NCI-H524 (cell line): ENCODE measurements at places on chromosomes 16 and 17.
A peak's percentile ranks its signal among the peaks of the same experiment; 100 is the strongest.

- DNase-seq, result no peak
These were observed 90.0 kb downstream of the FOXL1 start for GRCh38 chr16:86668136-86668910.

DNA sequence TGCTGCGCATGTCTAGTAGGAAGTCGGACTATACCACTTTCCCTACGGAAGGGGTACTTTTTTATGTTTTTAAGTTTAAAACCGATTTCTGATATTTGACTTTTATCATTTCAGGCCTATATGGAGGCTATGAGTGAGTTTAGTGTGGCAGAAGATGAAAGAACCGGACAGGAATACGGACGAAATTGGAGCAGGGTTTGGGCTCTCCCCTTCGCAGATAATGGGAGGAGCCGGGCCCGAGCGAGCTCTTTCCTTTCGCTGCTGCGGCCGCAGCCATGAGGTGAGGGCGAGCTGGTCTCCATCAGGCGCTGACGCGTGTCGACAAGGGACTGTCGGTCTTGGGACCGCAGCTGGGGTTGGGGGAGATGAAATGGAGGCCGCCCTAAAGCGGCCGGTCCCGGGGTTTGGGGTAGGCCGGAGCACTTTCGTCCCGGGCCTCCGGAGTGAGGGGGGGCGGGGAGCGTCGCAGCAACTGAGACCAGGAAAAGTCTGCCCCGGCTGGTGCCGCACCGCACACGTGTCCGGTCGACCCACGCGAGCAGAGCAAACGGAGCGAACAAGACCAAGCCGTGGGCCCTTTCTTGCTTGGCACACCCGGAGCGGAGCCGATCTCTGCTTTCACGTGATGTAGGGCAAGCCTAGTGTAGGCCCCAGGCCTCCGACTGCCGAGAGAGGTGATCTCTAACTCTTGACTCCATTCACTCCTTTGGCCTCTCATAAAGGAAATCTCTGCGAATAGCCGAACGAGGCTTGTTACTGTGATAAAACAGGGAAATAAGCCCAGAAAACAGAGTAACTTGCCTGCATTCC is at the start of gene RPL19:
Gene RPL19, plus strand, starts transcription at position 214 of the 810 bp plus-strand sequence. Its CDS starts 62 bp downstream, at position 276.
- DNase-seq, result peak; percentile 30

GRCh38 chr17:10992106-10992880 is 154.4 kb upstream of the PIRT start:
- no peak for DNase-seq

GRCh38 chr16:1932050-1933028 is 10.7 kb downstream of the MSRB1 start:
- no peak for DNase-seq

DNA sequence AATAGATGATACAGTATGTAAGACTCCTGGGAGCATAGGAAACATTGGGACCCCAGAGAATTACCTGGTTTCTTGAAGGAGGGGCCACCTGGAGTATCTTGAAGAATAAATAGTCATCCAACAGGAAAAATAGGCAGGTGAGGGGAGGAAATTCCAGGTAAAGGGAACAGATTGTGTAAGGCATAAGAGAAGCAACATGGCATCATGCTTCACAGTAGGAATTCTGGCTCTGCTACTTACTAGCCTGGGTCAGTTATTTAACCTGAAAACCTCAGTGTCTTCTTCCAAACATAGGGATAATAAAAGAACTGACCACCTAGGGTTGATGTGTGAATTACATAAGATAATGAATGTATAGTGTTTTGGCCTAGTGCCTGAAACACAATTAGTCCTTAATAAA is 122.1 kb downstream of the CA10 start:
- DNase-seq, result no peak

GRCh38 chr16:35598696-35599332 is 2139.4 kb downstream of the TP53TG3F start:
- no peak for DNase-seq

DNA sequence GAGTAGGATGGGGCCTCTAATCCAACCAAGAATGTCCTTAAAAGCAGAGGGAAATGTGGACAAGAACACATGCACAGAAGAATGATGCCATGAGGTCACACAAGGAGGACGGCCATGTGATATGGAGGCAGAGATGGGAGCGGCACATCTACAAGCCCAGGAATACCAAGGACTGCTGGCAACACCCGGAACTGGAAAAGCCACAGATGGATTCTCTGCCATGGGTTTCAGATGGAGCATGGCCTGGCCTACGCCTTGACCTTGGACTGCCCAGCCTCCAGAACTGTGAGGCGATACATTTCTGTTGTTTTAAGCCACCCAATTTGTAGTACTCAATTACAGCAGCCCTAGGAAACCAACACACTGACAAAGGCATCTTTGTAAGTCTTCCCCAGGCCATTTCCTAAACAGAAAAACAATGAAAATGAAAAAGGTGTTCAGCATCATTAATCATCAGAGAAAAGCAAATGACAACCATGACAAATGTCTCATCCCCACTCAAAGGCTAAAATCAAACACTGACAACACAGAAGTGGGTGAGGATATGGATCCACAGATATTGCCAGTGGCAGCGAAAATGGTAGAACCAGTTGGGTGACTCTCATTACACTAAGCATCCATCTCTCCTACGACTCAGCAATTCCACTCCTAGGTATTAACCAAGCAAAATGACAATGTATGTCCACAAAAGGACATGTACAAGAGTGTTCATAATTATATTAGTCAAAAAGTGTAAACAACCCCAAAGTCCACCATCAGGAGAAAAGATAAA is 76.9 kb upstream of the CNEP1R1 start:
- no peak for DNase-seq

GRCh38 chr17:73539166-73539565 is 105.1 kb downstream of the SDK2 start:
- peak; percentile 79 for DNase-seq

DNA sequence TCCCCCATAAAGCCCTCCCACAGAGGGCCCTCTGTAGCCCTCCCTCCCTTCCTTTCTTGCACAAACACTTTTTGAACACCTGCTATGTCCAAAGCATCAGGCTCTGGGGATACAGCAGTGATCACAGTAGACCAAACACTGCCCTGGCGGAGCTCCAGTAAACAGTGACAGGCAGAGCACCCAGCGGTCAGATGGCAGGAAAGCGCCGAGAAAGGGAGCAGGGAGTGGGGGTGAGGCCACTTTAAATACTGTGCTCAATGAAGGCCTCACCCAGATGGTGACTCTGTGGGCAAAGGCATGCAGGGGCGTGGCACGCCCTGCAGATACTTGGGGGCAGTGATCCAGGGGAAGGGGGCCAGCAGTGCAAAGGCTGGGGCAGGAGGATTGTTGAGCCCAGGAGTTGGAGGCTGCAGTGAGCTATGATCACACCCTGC is 7.6 kb downstream of the PRR29 start:
- peak; percentile 88 for DNase-seq

DNA sequence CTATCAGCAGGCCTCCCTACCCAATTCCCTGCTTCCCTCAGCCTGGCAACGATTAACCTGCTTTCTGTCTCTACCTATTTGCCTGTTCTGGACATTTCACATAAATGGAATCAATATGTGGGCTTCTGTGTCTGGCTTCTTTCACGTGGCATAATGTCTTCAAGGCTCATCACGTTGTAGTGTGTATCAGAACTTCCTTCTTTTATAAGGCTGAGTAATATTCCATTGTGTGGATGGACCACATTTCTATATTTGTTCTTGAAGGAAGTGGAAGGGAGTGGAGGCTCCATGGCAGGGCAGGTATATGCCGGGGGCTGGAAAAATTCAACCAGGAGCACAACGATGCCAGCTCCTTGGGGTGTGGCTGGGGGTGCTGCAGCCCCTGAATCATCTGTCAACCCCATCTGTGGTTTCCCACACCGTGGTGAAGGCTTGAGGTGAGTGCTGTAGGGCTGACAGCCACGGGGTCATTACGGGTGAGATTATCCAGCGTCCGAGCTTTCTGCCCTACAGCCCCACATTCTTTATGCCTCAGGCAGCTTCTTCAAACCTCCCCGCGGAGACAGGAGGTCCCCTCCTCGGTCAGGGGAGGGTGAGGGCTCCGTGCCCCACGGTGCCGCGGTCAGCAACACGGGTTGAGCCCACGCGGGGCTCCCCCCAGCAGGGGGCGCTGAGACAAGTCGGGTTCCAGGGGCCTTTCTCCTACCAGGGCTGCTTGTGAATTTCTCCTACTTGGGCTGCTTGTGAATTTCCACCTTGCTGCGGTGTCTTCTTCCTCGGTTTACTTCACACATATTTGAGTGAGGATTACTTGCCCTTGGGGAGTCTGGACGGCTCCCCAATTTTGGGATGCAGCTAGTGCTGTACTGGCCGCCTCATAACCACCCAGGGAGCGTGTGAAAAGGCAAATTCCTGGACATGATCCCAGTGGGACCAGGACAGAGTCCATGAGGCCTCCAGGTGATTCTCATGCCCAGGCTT is 18.3 kb upstream of the WFIKKN2 start:
- no peak for DNase-seq

DNA sequence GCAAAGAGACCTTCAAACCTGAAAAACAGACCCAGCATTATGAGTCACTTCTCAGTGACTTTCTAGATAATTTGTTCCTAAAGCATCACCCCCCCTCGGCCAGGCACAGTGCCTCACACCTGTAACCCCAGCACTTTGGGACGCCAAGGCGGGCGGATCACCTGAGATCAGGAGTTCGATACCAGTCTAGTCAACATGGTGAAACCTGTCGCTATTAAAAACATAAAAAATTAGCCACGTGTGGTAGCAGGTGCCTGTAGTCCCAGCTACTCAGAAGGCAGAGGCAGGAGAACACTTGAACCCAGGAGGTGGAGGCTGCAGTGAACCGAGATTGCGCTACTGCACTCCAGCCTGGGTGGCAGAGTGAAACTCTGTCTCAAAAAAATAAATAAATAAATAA is 24.3 kb upstream of the RNPS1 start:
- no peak for DNase-seq

DNA sequence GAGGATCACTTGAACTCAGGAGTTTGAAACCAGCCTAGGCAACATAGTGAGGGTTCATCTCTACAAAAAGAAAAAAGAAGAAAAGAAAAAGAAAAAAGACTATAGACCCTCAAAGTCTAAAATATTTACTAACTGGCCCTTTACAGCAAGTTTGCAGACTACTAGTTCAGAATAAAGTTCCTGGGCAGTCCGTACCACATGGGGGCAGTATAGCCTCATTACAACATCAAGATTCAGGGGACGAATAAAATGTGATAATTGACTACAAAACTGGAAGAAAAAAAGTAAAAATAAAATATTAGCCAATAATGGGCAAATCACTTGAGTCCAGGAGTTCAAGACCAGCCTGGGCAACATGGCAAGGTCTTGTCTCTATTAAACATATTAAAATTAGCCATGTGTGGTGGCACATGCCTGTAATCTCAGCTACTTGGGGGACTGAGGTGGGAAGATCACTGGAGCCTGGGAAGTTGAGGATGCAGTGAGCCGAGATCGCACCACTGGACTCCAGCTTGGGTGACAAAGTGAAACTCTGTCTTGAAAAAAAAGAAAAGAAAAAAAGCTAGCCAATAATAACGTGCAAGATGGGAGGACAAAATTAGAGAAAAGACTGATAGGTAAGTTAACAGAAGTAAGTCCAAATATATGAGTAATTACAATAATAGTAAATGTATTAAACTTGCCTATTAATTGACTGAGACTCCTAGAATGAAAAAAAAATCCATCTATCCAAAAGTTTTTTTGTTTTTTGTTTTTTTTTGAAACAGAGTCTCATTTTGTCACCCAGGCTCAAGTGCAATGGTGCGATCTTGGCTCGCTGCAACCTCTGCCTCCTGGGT is 129.4 kb upstream of the SEC14L1 start:
- DNase-seq, result peak; percentile 53

DNA sequence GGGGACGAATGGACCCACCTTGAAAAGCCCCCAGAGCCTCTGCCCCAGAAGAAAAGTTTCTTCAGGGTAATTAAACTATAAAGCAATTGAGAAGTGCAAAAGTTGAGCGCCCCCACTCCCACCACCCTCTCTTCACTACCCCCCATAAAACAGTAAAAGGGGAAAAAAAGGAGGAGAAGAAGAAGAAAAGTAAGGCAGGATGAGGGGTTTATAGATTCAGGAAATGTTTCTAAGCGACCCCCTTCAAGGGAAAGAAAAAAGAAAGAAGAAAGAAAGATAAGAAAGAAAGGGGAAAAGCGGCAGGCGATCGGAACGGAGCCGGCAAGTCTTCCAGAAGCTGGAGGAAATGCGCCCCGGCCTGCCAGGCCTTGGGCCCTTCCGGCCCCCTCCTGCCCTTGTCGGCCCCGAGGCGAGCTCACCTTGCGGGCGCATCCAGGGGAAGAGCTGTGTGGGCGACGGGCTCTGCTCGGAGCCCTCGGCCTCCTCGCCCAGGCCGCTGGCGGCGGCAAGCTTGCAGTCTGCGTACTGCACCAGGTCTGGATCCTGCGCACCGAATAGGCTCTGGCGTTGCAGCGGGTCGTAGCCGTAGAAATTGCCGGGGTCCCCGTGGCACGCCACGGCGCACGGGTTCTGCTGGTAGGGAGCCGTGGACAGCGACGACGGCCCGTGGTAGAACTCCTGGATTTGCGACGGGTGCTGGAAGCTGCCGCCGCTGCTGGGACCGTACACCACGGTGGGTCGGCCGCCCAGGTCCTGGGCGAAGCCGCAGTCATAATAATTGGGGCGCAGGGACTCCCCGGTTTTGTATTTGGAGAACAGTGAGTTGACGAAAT is 1.0 kb downstream of the HOXB8 start:
- DNase-seq, result no peak

DNA sequence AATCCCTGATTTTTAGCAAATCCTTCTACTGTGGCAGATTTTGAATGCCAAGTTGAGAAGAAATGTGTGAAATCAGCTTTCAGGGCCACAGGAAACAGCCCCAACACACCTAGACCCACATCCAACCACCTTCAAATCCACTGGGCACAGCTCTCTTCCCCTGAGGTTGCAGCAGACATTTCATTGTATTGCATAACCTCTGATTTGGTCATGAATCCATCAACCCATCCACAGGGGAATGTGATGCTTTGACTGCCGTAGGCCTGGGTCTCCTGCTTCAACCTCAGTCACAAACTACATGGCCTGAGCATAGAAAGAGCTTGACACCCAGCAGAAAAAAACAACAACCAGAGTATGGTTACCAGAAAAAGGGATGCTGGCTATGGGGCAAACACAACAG is 145.6 kb downstream of the GSG1L start:
- DNase-seq, result no peak
